ENCODE measurements at places on chromosomes 12 and 14. TPM values are rescaled to one million over a fixed set of nuclear protein-coding genes. Genes with fewer than 3 reads are reported as not detected.

DNA sequence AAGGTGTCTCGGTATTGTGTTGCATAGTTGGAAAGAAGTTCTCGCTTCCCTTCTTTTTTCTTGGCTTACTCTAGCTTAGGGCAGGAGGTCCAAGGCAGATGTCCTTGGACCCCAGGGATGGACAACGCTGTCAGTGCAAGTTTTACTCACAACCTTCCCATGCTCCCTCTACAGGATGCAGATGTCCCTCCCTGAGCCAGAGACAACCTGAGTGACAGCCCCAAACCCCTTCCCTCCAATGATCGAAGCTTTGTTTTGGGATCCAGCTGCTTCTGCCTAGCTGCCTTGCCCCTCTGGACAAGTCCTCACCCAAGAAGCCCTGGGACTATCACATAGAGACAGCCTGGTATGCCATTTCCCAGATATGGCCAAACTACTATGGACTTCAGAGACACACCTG, 112.0 kb upstream of the RAP1B start:
- no peak for DNase-seq

DNA sequence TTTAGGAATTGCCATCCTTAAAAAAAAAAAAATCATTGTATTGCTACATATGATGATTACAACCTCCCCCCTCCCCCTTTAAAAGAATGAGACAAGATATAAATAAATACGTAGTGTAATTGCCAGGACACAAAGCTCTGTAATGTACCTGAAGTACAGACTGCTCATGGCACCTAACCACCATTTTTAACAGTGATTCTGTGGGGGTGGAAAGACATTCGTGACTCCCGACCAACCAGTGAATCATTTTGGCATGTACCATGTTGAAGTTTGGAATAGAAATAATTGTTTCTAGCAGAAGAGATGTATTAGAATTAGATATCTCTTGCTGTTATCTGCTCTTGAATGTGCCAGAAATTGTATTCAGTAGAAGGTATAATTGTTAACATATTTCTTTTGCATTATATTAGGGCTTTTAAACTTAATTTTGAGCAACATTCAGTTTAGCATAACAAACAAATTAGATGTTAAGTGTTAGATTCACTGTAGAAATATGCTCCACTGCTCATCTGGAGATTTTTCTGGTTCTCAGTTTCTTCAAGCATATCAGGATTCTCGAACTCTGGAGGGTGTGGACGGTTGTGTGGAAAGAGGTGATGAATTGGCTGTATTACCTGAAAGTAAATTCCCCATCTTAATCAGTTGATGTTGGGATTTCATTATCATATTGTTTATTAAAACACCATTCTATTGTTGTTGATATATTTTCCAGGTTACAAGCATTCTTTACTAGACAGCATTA, 31.1 kb downstream of the FRS2 start:
- DNase-seq = no peak

DNA sequence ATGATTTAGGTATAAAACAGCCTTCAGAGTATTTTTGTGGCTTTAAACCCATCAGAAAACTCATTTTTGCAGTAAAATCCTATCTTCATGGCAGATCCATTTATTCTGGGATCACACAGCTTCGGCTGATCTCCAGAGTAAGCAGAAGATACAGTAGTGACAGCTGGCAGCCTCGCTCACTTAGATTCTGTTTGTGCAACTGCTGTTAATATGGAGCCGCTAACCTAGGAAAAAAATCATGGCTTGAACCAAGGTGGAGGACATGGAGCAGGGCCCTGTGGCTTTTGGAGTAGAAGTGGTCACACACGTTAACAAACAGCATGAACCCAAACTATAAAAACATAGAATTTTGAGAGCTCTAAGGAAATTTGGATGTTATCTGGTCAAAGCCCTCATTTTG, 137.2 kb upstream of the ARHGAP5 start:
- no peak for DNase-seq

DNA sequence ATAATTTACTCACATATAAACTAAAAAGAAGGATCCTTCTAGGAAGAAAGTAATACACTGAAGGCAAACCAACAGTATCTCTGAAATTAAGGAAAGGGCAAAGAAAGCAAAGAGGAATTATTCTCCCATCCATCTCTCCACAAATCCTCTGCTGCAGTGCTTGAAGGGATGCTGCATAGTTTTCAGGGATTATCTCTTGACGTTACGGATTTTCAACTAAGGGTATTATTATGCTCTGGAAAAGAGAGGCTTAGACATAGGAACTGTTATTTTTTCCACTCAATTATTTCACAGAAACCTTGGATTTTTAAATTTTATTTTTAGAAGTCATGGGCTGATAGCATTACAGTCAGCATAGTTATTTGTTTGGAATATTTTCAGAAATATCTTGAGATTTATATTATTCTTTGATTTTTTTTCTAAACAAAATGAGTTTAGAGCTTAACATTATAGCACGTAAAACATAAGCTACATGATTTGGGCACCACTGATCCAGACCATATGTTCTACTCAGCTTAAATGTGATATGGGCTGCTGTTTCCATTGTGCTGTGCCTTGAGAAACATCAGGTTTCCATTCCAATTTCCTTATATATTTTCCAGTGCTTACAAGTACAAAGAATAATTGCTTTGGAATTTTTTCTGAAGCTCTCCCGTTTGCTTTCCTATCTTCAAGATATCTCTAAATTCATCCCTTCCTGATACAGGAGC, 57.9 kb upstream of the DCN start:
- DNase-seq = no peak

Gene CPNE6
- polyA plus RNA-seq = not detected

Gene DDX54
- polyA plus RNA-seq = 62.5 TPM

Gene HPD
- 4.7 TPM for polyA plus RNA-seq
